ENCODE measurements at places on chromosomes 11 and 22. TPM values are rescaled to one million over a fixed set of nuclear protein-coding genes. Genes with fewer than 3 reads are reported as not detected.
A peak's percentile ranks its signal among the peaks of the same experiment; 100 is the strongest.

- no peak overlapping the region for H3K27ac ChIP-seq
- H3K4me1 ChIP-seq: peaks cover 37% of the 10 kb centered on the region
- H3K4me3 ChIP-seq: no peak overlapping the region
- no peaks in the 10 kb centered on the region for H3K27me3 ChIP-seq
These were observed 5.9 kb downstream of the TSPAN32 start for GRCh38 chr11:2307501-2308331.

DNA sequence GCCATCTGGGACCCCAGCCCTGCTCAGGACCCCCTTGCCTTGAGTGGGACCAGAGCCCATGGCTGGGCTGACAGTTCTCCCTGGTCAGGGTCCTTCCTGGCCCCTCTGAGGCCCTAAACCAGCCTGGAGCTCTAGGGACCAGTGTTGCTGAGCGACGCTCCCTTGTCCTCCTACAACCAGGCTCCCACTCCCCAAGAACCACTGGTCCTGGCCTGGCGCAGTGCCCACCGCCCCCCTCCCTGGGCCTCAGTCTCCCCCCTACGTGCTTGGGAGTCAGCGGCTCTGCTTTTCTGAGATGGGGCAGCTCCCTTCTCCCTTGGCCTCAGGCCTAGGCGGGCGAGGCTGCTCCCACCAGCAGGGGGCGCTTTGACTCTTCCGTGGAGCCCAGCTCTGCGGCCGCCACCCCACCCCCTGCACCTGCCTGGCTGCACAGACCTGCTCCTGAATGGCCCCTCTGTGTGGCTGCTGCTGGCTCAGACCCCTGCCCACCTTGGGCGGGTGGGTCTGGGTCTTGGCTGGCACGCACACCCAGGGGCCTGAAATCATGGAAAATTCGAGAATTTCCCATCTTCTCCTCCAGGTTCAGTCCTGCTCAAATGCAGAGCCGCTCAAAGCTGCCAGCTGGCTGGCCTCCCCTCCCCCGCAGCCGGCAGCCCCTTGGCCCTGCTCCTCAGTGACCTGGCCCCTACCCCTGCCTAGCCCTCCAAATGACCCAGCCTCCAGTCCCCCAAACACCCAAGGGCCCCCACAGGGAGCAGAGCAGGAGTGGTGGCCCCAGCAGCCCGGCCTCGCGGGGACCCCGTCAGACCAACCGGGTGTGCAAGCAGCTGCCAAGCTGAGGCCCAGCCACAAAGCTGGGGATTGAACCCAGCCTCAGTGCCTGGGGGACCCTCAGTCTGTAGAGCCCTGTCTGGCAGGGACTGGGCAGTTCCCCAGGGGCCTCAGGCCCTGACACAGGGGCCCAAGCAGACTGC, 9.1 kb downstream of the PRR33 start:
- H3K27ac ChIP-seq: no peak overlapping the region
- peak; percentile 92 for DNase-seq
- H3K4me1 ChIP-seq: peaks cover 14% of the 10 kb centered on the region

DNA sequence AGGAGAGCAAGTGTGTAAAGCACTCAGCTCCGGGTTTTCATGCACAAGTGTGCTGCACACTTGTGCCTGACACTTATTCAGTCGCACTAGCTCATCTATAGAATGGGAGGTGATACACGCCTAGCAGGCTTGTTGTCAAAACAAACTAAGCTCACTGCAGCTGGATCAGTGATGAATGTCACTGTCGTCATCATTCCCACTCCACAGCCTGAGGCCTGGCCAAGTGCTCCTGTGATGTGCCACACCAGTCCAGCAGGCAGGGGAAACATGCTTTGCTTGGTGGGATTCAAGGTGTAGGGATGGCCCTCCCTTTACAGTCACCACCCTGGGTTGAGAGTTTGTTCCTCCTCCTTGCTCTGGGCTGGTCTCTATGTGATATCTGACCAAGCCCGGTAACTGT, 6.8 kb downstream of the MPST start:
- no peak overlapping the region for H3K27ac ChIP-seq
- H3K4me3 ChIP-seq: no peak overlapping the region
- no peak for DNase-seq
- peaks cover 9% of the 10 kb centered on the region for H3K4me1 ChIP-seq
- peaks cover 14% of the 10 kb centered on the region for H3K36me3 ChIP-seq

GRCh38 chr11:75337195-75337654, 14.2 kb downstream of the ARRB1 start:
- DNase-seq: no peak
- no peaks in the 10 kb centered on the region for H3K27me3 ChIP-seq
- H3K4me3 ChIP-seq: no peak overlapping the region
- H3K36me3 ChIP-seq: no peaks in the 10 kb centered on the region
- H3K27ac ChIP-seq: peak overlapping the region; percentile 85

GRCh38 chr22:36470162-36470993, 11.1 kb downstream of the TXN2 start:
- H3K27me3 ChIP-seq: no peaks in the 10 kb centered on the region
- H3K36me3 ChIP-seq: peaks cover 16% of the 10 kb centered on the region
- peak; percentile 93 for DNase-seq
- peak overlapping the region; percentile 81 for H3K27ac ChIP-seq
- no peak overlapping the region for H3K4me3 ChIP-seq

DNA sequence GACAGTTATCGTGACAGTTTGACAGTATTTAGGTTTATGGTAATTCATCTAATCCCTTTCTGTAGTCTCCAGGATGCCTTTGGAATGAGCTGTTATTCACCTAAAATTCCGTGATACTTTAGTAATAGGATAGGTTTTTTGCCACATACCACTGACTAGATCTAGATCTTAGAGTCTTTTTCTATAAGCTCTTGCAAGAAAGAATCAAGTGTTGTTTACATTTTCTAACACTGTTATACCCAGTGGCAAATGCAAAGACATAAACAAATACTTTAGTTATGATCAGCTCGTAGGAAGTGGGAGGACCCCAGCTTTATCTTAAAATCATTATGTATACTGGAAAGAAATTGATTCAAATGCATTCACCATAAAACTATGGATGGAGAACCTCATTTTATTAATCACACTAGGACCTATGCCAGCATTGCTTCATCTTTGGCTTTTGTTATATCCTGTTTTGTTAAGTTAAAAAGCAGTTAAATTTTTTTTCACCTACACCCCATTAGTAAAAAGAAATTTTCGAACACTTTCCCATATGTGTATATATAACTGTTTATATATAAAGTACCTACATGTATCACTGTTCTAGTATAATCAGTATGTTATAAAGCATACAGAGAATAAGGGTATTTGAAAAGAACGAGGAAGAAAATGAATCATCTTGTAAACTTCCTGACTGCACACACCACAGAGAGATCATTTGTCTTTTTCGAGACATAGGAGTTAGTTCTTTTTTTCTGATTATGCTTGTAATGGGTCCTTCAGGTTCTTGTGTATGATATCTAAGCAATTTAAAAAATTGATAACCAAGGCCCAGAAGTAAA, 60.9 kb downstream of the PDHX start:
- H3K27me3 ChIP-seq: no peaks in the 10 kb centered on the region
- H3K4me3 ChIP-seq: peak overlapping the region; percentile 12
- H3K27ac ChIP-seq: peak overlapping the region; percentile 79
- H3K4me1 ChIP-seq: peaks cover 42% of the 10 kb centered on the region
- no peak for DNase-seq
- H3K36me3 ChIP-seq: peaks cover 34% of the 10 kb centered on the region

- H3K36me3 ChIP-seq: no peaks in the 10 kb centered on the region
- H3K27ac ChIP-seq: no peak overlapping the region
- DNase-seq: no peak
- no peak overlapping the region for H3K4me3 ChIP-seq
- H3K27me3 ChIP-seq: no peaks in the 10 kb centered on the region
These were observed 121.5 kb downstream of the ST3GAL4 start for GRCh38 chr11:126476977-126477376.

DNA sequence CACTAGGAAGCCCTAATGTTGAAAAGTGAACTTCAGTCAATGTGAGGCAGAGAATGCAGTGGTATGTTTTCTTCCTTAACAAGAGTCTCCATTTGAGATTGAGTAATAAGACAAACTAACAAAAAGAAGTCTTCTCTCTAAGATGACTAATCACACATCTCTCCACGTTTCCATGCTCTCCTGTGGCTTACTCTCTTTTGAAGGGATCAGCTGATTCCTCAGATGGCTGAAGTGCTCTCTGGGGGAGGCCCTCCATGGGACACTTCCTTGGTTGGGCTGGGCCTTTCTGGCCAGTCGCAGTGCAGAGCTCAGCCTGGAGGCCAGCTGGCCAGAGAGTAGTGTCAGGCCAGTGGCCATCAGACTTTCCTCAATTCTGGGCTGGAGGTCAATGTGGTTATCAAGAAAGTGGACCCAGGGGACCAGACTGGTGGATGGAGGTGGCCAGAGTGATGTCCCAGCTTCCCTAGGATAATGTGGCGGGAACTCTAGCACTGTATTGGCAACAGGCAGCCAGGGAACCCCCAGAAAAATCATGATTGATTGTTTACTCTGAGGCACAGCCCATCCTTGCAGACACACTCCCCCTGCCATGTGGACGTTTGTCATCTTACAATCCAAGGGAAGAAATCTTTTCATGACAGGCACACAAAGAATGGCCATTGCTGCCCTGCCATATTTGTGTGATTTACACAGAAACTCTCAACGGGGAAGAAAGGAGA, 14.5 kb downstream of the CSRP3 start:
- no peak overlapping the region for H3K4me3 ChIP-seq
- H3K27ac ChIP-seq: no peak overlapping the region
- no peaks in the 10 kb centered on the region for H3K27me3 ChIP-seq
- no peaks in the 10 kb centered on the region for H3K36me3 ChIP-seq
- H3K4me1 ChIP-seq: no peaks in the 10 kb centered on the region
- DNase-seq: no peak

DNA sequence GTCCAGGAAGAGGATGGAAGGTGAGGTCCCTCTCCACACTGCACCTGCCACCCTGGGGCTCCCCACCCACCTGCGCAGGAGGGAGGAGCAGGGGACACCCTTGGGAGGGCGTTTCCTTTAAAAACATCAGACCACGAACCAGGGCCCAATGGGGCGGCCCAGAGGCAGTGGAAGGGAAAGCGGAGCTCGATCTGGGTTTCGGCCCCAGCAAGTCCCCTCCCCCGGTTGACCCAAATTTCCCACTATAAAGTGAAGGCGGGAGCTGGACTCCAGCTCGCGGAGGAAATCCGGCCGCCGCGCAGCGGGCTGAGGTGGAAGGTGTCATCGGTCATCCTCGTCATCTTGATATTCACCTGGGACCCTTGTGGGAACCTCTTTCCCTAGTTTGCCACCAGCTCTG, 99.3 kb downstream of the WNT7B start:
- H3K36me3 ChIP-seq: peaks cover 8% of the 10 kb centered on the region
- no peak overlapping the region for H3K27ac ChIP-seq
- H3K27me3 ChIP-seq: peaks cover 17% of the 10 kb centered on the region
- no peak for DNase-seq
- H3K4me1 ChIP-seq: no peaks in the 10 kb centered on the region

- H3K36me3 ChIP-seq: peaks cover 8% of the 10 kb centered on the region
- peaks cover 7% of the 10 kb centered on the region for H3K4me1 ChIP-seq
- H3K27me3 ChIP-seq: no peaks in the 10 kb centered on the region
These were observed 86.7 kb downstream of the ALX4 start for GRCh38 chr11:44223238-44223637.

GRCh38 chr11:108926171-108926840, 261.4 kb downstream of the DDX10 start:
- no peak for DNase-seq
- peaks cover 41% of the 10 kb centered on the region for H3K4me1 ChIP-seq
- H3K4me3 ChIP-seq: no peak overlapping the region
- H3K27me3 ChIP-seq: no peaks in the 10 kb centered on the region
- no peak overlapping the region for H3K27ac ChIP-seq

- no peaks in the 10 kb centered on the region for H3K36me3 ChIP-seq
- no peak for DNase-seq
- peaks cover 19% of the 10 kb centered on the region for H3K4me1 ChIP-seq
- H3K4me3 ChIP-seq: no peak overlapping the region
- H3K27ac ChIP-seq: no peak overlapping the region
These were observed 9.2 kb downstream of the SIPA1 start for GRCh38 chr11:65646958-65647701.

DNA sequence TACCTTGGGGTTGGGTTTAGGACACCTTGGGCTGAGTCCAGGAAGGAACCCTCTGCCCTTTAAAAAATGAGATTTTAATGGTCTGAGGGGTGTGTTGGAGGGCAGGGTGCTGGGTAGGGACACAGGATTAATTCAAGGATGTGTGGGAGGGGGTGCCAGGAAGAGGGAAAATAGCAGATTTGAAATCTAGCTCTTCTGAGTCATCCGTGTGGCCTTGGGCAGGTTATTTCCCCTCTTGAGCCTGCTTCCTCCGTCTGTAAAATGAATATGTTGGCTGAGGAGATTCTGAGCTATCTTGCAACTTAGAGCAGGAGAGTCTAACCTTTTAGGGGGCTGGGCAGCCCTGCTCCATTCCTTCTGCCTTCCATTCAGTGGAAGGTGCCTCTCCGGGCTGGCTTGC, 3.0 kb downstream of the TSPAN18 start:
- H3K27ac ChIP-seq: no peak overlapping the region
- H3K36me3 ChIP-seq: no peaks in the 10 kb centered on the region
- DNase-seq: no peak
- no peak overlapping the region for H3K4me3 ChIP-seq

GRCh38 chr11:24819006-24819405, 322.2 kb downstream of the LUZP2 start:
- H3K36me3 ChIP-seq: no peaks in the 10 kb centered on the region
- no peak overlapping the region for H3K4me3 ChIP-seq
- peaks cover 2% of the 10 kb centered on the region for H3K4me1 ChIP-seq

DNA sequence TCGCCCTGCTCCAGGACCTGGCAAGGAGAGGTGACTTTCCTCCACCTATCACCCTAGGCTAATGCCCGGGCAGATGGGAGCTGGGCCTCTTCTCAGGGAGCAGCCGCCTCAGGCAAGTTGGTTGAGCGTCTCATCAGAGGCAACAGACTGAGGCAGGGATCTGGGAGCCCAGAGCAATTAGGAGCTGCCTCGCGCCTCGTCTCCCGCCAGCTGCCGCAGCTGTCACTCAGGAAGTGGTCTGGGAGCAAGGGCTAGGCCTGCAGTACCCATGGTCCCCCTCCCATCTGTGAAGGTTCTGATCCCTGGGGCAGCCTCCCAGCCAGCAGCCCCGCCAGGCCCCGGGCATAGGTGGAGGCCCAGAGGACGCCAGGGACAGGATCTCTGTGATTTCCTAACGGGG, 4.6 kb upstream of the CABP7 start:
- no peaks in the 10 kb centered on the region for H3K4me1 ChIP-seq
- no peak overlapping the region for H3K4me3 ChIP-seq
- H3K27me3 ChIP-seq: peaks cover 53% of the 10 kb centered on the region
- no peaks in the 10 kb centered on the region for H3K36me3 ChIP-seq
- no peak for DNase-seq

- H3K27me3 ChIP-seq: no peaks in the 10 kb centered on the region
- no peaks in the 10 kb centered on the region for H3K36me3 ChIP-seq
- no peak overlapping the region for H3K4me3 ChIP-seq
- no peaks in the 10 kb centered on the region for H3K4me1 ChIP-seq
These were observed 4.6 kb downstream of the TMEM225 start for GRCh38 chr11:123880912-123881311.

TBC1D10A gene
- total RNA-seq: 12.6 TPM

CLDN5 gene
- total RNA-seq: not detected

RTN4R gene
- total RNA-seq: 1.5 TPM

TREH gene
- total RNA-seq: not detected

EXPH5 gene
- 0.59 TPM for total RNA-seq

CABP7 gene
- total RNA-seq: not detected

GSTT2 gene
- total RNA-seq: not detected
